CD4-positive, alpha-beta T cell treated with Interleukin-15 for 4 hours (primary cell): ENCODE measurements at places on chromosomes 4 and X.

GRCh38 chr4:152209772-152210493 is 326.0 kb downstream of the FBXW7 start:
- DNase-seq, result no peak

DNA sequence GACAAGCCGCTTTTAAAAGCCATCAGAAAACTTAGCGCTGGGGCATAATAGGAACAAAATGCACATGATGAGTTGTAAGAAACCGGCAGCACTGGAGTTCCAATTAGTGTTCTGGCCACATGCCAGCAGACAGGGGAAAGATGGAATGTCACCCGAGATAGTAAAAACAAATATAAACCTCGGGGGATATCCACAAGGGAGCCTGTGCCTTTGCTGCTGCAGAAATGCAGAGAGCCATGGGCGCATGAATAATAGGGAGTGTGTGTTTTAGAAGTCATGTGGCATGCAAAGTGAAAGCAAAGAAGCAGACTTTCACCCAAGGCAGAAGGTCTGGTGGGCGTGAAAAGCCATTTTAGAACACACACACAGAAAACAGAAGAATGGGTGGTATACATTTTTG is 19.1 kb downstream of the GPRASP3 start:
- no peak for DNase-seq

GRCh38 chr4:154616731-154617130 is 4.3 kb upstream of the FGG start:
- DNase-seq, result no peak

- DNase-seq, result no peak
Measured at GRCh38 chr4:75371915-75372314, 142.3 kb downstream of the RCHY1 start.

DNA sequence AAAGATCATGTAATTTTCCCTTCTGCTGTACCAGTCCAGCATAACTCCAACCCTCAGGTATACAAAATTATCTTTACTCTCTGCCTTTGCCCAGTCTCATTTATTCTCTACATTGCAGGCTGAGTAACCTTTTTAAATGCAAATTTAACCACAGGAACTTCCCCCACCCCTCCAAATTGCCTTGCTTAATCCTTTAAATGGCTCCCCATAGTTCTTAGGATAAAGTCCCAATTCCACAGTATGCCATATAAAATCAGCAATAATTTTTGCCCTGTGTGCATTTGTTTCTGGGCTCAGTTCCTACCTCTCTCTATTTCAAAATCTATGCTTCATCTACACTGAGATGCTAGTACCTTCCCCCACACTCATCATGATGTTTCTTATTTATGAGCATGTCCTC is 879.7 kb downstream of the RPA4 start:
- DNase-seq, result no peak

DNA sequence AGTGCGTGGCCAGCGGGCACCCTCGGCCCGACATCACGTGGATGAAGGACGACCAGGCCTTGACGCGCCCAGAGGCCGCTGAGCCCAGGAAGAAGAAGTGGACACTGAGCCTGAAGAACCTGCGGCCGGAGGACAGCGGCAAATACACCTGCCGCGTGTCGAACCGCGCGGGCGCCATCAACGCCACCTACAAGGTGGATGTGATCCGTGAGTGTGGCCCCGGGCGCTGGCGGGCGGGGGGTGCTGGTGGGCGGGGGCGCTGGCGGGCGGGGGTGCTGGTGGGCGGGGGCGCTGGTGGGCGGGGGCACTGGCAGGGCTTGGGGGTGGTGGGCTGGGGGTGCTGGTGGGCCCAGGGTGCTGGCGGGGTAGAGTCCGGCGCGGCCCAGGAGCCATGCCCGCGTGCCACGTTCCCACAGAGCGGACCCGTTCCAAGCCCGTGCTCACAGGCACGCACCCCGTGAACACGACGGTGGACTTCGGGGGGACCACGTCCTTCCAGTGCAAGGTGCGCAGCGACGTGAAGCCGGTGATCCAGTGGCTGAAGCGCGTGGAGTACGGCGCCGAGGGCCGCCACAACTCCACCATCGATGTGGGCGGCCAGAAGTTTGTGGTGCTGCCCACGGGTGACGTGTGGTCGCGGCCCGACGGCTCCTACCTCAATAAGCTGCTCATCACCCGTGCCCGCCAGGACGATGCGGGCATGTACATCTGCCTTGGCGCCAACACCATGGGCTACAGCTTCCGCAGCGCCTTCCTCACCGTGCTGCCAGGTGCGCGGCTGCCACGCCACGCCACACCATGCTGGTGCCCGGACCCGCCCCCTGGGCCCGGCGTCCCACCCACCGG is 12.7 kb downstream of the FGFRL1 start:
- DNase-seq, result no peak

GRCh38 chrX:23248187-23248586 is 86.5 kb upstream of the PTCHD1 start:
- DNase-seq, result no peak

DNA sequence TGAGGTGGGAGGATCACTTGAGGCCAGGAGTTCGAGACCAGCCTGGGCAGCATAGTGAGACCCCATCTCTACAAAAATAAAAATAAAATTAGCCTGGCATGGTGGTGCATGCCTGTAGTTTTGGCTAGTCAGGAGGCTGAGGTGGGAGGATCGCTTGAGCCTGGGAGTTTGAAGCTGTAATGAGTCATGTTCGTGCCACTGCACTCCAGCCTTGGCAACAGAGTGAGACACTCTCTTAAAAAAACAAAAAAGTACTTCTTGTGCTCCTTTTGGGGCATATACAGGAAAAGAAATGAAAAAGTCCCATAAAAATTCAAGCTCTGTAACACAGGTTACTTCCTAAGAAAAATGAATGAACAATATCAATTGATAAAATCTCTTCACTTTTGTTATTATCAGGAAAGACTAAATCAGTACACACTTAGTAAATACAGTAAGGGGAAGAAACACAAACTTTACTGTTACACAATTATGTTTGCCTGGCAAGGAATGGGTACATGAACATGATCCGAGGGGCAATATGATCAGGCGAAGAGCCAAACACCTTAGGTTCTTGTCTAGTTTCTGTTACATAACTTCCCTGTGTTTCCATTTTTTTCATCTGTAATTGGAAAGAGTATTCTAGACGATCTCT is 46.9 kb downstream of the CCDC158 start:
- no peak for DNase-seq

DNA sequence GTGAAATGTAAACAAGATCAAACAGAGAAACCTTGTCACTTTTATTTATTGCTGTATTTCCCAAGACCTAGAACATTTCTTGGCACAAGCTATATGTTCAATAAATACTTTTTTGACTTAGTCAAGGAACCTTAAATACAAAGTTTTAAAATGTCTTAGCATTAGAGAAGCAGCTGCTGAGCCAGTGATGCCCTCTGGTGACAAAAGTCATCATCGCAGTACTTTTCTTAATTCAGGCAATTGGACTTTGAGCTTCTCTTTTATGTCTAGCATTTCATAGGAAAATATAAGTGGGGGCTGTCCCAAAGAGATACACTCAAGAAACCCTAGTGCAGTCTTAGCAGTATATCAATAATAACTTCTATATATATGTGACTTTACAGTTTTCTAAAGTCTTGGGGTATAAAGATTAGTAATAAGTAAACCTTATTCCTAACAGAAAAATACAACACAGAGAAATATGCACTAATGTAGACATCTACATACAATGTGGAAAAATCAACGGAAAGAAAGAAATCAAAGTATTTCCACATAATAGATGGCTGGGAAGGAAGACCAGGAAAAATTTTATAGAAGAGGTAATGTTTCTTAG is 118.4 kb downstream of the DTHD1 start:
- DNase-seq, result peak; percentile 62

- DNase-seq, result no peak
Measured at GRCh38 chr4:146336410-146336807, 122.1 kb downstream of the REELD1 start.
